ENCODE measurements at places on chromosomes 1 and 21.

- no peak for DNase-seq
These were observed 116.1 kb downstream of the UCHL5 start for GRCh38 chr1:192943108-192943507.

- DNase-seq: no peak
These were observed 35.9 kb upstream of the MPZL1 start for GRCh38 chr1:167685844-167686243.

DNA sequence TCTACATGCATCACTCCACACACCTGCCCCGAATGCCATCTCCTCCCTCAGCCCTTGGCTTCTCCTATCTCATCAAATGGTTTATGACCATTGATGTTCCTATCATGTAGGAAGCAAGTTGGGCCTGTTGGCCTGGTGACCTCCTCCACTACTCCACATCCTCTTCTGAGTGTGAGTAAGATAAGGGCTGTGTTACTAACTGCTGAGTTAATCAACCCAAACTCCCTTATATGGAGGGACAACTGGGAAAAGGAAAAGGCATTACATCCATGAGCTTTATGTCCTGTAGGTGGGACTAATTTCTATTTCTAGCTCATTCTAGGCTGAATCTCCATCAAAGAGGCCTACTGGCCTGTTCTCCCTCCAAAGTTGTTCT, 57.6 kb downstream of the WLS start:
- DNase-seq: no peak

GRCh38 chr1:176541663-176542062, 78.7 kb downstream of the PAPPA2 start:
- no peak for DNase-seq

- DNase-seq: peak; percentile 66
These were observed 13.4 kb downstream of the ITSN1 start for GRCh38 chr21:33655588-33656221.

DNA sequence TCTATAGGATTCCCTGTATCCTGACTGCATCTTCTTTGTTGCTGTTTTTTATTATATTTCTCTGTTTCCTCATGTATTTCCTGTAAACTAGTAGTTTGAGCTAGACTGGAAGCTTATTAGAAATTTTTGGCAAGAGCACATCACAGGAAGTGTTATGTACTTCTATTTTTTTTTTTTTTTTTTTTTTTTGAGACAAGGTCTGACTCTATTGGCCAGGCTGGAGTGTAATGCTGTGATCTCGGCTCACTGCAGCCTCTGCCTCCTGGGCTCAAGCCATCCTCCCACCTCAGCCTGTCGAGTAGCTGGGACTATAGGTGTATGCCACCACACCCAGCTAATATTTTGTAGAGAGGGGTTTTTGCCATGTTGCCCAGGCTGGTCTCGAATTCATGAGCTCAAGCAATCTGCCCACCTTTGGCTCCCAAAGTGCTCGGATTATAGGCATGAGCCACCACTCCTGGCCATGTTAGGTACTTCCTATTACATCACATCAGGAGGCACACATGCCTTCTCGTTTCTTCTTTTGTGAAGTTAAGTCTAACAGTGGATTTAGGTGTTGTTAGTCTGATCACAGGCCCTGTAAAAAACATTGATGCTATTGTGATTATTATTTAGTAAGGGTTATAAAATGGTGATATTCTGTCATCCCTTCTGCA, 12.5 kb downstream of the C1orf21 start:
- no peak for DNase-seq

DNA sequence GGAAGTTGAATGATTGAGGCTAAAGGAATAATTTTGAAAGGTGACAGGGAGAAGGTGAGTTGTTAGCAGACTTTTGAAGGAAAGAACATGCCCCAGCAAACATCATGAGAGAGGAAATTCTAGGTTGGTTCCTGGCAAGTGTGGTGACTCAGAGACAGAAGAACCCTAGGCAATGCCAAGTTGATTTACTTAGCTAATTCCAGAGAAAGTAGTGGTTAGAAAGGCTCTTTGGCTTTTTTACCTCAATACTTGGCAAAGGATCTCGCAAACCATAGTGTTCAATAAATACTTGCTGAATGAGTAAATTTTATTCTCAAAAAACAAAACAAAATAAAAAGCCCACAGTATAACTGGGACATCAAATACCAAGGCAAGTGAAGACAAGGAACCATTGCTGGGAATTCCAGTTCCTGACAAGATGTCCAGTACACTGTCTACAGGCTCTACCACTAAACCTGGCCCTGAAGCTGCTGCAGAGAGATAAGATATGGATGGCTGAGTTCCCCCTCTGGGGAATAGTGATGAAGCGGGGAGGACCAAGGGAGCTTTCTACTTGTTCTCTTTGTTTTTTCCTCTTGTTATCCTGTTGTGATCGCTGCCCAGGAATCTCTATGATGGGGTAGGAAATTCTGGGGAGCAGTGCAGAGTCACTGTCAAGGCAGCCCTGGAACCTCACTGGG, 48.2 kb downstream of the IL12RB2 start:
- DNase-seq: no peak

- no peak for DNase-seq
These were observed 77.4 kb downstream of the DESI2 start for GRCh38 chr1:244730153-244730933.

DNA sequence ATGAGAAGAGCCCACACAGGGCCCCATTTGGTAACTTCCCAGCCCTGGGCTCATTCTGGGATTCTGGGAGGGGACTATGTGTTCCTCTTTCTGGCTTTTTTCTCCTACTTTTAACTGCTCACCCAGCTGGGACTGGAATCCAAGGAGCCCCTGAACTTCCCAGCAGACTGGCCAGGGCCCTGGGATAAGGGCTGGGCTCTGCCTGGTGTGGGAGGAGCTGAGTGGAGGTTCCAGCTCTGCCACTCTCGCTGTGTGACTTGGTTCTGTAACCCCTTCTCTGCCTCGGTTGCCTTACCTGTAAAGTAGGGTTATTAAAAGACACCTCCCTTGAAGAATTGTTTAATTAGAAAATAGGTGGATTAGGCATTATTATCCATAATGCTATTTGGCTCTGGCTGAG, 19.6 kb upstream of the EPB41 start:
- DNase-seq: no peak

DNA sequence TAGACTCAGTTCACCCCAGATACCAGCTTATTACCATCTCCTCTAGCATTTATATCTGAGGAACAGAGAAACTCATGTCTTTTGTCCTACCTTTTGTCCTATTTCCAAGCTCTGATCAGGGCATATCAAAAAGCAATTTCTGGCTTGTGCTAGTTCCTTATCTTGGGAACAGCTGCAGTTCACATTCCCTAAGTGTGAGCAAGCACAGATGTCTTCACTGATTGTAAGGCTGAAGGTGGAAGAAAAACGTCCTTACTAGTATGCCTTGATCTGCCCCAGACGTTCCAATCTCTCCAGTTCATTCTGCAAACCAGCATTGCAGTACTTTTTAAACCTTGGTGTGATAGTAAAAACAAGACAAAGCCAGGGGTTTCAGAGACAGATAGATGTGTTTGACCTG, 139.8 kb downstream of the NCAM2 start:
- no peak for DNase-seq

- DNase-seq: no peak
These were observed 8.9 kb downstream of the OVAAL start for GRCh38 chr1:180567654-180568053.

GRCh38 chr1:9760824-9761223, 62.9 kb downstream of the CLSTN1 start:
- no peak for DNase-seq

GRCh38 chr1:206461602-206462455, 8.4 kb upstream of the IKBKE start:
- peak; percentile 47 for DNase-seq

DNA sequence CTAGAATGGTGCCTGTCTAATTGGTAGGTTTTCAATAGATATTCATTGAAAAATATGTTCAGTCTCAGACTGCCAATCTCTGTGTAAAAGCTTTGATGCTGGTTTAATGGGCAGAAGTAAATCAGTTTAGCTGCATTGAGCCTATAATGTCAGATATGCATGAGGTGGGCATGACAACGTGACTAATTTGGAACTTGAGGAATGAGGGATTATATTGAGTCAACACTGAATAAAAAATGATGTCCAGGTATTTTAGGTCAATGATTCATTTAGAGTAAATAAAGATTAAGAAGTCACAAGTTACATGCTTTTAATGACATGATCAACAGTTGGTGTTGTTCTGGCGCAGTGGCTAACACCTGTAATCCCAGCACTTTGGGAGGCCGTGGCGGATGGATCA, 3.0 kb downstream of the WDR3 start:
- DNase-seq: no peak

GRCh38 chr1:205395616-205396015, 26.2 kb downstream of the LEMD1 start:
- no peak for DNase-seq

- DNase-seq: no peak
These were observed 26.1 kb downstream of the ACOT7 start for GRCh38 chr1:6367381-6368012.

DNA sequence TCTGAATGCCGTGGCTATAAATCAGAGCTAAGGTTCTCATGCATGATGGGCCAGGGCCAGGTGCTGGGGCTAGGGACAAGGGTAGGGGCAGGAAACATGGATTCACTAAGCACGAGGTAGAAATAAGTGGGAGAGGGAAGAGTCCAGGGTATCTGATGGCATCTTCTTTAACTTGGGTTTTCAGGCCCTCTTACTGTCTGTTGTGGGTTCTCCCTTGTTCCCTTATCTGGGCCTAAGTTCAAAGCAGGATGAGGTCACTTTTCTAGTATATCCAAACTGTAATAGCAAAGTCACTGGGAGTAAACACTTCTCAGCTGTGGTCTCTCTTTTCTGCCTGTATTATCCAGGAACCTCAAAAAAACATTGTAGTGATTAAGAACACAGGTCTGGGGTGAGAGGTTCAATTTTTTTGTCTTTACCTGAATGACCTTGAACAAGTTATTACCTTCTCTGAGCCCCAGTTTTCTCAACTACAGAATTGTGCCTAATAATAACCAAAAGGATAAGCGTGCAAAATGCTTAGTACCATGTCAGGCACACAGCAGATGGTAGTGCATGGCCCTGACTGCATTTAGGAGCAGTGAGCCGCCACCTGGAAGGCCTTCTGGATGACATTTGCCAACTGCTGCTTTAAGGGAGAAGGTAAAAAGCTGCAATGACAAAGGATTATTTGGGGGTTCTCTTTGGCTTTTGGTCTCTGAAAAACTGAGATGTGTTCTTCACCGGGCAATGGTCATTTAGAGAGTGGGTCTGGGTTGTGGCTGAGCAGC, 53.6 kb upstream of the A3GALT2 start:
- no peak for DNase-seq

- no peak for DNase-seq
These were observed 18.0 kb downstream of the OMA1 start for GRCh38 chr1:58528518-58528917.

DNA sequence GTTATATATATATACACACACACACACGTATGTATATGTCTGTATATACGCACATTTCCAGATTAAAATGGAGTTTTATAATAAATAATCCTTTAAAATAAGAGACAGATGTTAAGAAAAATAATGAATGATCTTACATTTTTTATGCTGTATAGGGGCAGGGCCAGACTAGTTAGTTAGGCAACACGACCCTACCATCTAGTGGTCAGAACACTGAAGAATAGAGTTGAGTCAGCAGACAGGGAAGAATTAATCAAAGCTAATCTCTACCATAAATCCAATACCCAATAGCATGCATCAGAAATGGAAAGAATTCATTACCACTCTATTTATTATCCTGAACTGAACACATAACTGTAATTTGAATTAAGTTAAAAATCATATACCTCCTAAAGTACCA, 156.7 kb downstream of the BRINP3 start:
- DNase-seq: no peak

DNA sequence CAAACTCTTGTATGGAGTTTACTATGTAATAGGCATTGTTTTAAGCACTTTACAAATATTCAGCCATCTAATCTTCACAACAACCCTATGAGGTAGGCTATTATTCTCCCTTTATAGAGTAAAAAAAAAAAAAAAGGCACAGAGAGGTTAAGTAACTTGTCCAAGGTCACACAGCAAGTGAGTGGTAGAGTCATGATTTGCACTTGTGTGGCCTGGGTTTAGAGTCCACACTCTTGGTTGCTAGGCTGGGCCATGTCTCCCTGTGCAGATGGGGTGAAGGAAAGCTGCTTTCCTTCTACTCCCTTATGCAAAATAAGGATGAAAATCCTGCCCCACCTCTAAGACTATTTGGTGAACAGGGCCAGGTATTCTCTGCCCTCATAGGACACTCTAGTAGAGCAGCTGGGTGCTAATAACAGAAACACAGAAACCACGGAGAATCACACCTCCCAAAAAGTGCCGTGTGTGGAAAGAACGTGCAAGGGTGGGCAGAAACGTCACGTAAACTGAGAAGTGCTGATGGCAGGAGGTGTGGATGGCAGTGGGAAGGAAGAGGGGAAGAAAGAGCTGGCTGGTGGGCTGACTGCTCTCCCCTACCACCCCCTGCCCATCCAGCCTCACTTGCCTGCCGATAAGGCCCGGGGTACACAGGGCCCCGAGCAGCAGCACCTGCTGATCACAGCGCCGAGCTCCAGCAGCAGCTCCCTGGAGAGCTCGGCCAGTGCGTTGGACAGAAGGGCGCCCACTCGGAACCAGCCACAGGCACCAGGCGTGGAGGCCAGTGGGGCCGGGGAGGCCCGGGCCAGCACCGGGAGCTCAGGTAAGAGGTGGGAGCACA, 28.3 kb upstream of the VPS13D start:
- no peak for DNase-seq

GRCh38 chr1:211352985-211353515, 26.4 kb downstream of the TRAF5 start:
- no peak for DNase-seq

GRCh38 chr1:201739492-201740085, 89.4 kb upstream of the IPO9 start:
- DNase-seq: peak; percentile 62

- no peak for DNase-seq
These were observed 26.7 kb downstream of the HLX start for GRCh38 chr1:220905650-220906560.

- peak; percentile 53 for DNase-seq
These were observed 178.8 kb downstream of the NR5A2 start for GRCh38 chr1:200206340-200206739.

DNA sequence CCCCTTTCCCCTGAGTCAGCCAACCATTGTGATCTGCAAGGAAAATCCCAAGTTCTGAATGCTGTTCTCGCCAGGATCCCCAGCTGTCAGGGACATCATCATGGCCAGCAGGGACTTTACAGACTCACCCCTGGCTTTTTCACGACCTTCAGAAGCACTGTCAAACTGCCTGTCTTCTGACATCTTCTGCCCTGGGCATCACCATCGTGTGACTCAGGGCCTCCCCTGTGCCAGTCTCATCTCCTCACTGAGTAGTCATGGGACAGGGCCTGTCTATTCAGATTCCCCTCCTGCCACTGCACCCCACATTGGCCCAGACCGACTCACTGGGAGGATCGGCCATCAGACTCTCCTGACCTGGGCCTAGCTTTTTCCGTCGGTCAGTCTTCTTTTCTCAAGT, 72.5 kb upstream of the VAMP3 start:
- DNase-seq: no peak

- DNase-seq: no peak
These were observed 563.2 kb upstream of the ADGRL2 start for GRCh38 chr1:81237473-81238089.
